ENCODE measurements at places on chromosomes 6 and 20.

DNA sequence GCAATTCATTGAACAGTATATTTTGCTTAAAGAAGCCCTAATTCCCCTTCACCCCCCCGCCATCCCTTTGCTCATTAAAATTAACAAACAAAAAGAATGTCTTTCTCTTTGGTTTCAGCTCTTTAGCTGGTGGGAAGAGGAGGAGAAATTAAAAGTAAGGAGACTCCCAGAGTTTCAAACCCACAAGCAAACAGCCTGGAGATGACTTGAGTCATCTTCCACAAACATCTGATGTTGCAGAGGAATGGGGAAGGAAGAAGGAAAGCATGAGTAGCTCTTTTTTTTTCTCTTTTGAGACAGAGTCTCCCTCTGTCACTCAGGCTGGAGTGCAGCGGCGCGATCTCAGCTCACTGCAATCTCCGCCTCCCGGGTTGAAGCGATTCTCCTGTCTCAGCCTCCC lies 189.6 kb downstream of the ADAT2 start:
- DNase-seq: no peak

DNA sequence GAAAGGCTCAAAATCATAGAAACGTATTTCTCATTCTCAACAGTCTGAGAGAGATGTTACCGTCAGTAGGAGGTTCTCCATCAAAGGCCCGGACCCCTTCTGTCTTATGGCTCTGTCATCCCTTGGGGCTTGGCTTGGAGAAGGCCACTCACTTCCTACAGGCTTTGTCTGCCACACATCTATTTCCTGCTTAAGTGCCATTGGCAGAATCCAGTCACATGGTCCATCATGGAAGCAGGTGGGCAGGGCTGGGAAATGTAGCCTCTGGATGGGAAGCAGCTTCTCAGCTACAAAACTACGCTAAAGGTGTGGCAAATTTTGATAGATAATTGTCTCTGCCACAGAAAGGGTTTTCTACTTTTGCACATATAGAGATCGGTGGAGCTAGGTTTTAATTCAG lies 12.6 kb upstream of the ZFP64 start:
- no peak for DNase-seq

DNA sequence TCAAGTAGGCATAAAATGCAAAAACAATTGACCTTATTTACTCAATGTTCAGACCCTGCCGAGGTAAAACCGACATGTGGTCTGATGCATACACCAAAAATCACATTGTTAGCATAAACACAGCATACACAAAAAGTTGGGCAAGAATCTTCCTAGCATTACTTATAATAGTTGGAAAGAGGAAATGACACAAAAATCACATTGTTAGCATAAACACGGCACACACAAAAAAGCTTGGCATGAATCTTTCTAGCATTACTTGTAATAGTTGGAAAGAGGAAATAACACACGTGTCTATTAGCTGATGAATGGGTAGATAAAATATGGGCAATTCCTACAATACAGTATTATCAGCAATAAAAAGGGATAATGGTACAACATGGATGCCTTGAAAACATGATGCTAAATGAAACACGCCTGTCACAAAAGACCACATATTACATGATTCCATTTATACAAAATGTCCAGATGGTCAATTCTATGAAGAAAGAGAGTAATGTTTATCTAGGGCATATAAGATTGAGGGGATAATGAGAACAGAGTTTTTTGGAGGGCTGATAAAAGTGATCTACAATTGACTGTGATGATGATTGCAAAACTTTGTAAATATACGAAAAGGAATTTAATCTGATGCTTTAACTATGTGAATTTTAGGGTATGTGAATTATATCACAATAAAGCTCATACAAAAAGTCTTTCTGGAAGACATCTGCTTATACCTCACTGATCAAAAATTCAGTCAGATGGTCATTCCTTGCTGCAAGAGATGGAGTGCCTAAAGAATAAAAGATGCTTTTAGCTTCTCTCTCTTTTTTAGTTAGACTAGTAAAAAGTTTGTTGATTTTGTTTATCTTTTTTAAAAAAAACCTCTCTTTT lies 1019.5 kb upstream of the CITED2 start:
- DNase-seq: peak; percentile 71

- DNase-seq: no peak
Observed at GRCh38 chr6:25578538-25578937, 73.5 kb upstream of the SCGN start.

GRCh38 chr6:113347436-113347835 lies 509.7 kb upstream of the MARCKS start:
- DNase-seq: no peak

DNA sequence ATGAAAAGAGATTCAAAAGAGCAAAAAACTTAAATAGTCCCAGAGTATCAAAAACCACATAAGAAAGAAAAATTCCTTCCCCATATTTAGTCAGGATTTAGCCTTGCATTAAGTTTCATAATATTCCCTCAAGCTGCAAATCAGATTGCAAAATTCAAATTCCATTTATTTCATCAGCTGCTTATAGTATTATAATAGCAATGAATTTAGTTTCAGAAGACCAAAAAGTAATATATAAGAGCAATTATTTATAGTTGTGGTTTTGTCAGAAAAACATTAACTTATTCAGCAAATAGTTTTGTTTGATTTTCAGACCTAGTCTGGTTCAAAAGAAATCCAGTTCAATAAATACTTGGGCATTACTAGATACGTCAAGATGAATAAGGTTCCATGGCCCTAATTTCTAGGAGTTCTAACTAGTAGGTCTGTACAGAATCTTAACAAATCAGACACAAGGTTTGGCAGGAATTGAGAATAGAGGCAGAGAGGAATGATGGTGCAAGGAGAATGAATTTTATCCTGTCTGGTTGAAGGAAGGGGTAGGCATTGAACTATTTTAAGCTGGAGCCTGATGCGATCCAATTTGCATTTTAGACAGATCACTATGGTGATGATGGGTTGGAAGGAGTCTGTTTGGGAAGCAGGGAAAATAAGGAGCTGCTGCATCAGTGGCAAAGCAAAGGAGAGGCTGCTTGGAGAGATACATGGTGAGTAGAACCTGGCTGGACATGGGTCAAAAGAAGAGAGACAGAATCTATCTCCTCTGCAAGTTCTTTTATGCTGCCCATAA lies 163.9 kb upstream of the STXBP5 start:
- DNase-seq: no peak

DNA sequence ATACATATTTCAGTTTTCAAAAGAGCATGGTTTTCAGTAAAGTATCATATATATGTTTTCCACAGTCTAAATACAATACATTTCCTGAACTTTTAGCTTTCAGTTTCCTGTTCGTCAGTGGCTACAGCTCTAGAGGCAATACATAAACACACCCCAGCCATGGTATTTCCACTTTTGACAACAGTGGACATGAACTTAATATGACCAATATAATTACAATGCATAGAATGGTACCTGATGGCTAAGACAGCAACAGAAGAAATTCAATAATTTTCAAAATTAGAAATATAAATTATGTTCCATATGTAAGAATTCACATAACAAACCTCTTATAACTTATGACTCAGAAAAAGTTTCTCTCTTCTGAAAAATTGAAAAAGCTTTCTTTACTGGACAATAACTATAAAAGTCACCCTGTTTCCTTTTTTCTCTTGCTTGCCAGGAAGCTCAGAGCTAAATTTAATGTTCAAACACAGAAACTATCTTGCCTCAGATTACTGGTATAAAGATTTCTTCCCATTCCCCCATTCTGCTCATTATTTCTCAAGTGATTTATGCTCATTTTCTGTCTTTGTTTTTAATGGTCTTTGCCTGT lies 19.2 kb downstream of the FKBP5 start:
- peak; percentile 89 for DNase-seq

DNA sequence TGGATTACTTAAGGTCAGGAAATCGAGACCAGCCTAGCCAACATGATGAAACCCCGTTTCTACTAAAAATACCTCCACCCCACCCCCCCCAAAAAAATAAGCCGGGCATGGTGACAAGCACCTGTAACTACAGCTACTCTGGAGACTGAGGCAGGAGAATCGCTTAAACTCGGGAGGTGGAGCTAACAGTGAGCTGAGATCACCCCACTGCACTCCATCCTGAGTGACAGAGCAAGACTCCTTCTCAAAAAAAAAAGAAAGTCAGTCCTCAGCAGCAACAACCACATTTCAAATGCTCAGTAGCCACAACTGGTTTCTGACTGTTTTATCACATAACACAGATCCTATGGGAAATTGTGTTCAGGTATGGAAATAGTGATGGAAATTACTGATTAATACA lies 135.3 kb downstream of the HFE start:
- DNase-seq: no peak

- no peak for DNase-seq
Observed at GRCh38 chr6:29439006-29439405, at the start of gene OR10C1. OR10C1 (plus strand) TSS chr6:29439306; CDS start chr6:29440016, 710 bp downstream.

DNA sequence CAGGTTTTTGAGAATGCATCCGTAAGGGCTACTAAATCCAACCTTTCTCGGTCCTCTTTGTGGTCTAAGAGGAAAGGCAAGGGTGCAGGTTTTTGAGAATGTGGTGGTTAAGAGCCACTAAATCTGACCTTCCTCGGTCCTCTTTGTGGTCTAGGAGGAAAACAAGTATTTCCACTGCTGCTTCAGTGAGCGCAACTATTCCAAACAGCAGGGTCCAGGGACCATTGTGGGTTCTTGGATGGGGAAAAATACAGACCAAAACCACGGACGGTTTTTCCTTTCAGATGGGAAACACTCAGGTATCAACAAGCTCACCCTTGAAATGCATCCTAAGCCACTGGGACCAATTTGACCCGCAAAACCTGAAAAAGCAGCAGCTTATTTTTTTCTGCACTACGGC lies 21.9 kb downstream of the BTBD9 start:
- no peak for DNase-seq

DNA sequence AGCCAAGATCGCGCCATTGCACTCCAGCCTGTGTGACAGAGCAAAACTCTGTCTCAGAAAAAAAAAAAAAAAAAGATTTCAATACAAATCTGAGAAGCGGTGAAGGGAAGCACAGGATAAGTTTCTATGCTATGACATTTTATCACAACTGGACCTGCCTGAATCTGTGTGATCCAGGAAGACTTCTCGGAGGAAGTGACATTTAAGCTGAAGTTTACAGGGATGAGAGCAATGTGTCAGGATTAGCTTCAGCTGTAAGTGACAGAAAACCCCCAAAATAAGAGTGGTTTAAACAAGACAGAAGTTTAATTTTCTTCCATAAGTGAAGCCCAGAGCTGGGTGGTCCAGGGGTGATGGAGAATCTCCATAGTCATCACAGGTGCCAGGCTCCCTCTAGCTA lies 33.4 kb upstream of the MRPS18A start:
- DNase-seq: no peak

- DNase-seq: no peak
Observed at GRCh38 chr20:36483919-36484808, 57.2 kb upstream of the MYL9 start.

DNA sequence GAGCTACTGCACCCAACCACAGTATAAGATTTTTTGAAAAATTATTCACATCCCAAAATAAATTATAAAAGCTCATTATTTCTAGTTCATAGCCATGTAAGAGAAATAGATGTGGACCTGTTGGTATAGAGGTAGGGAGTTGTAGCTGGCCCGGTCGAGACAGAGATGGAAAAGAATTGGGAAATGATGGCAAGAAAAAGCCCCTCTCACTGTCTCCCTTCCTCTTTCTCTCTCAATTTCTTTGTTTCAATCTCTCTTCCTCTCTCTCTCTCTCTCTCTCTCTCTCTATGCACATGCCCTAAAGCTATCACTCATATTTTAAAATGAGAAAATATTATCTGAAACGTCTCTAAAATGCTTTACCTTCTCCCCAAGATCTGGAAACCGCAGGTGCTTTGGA lies 80.7 kb upstream of the CD83 start:
- DNase-seq: peak; percentile 35

DNA sequence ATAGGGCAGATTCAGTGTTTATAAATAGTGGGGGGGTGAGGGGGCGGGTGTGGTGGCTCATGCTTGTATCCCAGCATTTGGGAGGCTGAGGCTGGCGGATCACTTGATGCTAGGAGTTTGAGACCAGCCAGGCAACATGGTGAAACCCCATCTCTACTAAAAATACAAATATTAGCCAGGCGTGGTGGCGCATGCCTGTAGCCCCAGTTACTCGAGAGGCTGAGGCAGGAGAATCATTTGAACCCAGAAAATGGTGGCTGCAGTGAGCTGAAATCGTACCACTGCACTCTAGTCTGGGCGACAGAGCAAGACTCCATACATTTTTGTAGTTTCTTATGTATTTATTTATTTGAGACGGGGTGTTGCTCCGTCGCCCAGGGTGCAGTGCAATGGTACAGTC lies 109.0 kb upstream of the ZNF217 start:
- DNase-seq: no peak

DNA sequence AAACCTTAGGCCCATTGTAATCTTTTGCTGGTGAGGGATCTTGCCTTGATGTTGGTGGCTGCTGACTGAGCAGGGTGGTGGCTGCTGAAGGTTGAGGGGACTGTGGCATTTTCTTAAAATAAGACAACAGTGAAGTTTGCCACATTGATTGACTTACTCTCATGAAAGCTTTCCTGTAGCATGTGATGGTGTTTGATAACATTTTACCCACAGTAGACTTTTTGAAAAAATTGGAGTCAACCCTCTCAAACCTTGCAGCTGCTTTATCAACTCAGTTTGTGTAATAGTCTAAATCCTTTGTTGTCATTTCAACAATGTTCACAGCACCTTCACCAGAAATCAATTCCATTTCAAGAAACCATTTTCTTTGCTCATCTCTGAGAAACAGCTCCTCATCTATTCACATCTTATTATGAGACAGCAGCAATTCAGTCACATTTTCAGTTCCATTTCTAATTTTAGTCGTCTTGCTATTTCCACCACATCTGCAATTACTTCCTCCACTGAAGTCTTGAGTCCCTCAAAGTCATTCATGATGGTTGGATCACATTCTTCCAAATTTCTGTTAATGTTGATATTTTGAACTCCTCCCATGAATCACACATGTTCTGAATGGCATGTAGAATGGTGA lies 37.2 kb downstream of the CST9L start:
- no peak for DNase-seq

DNA sequence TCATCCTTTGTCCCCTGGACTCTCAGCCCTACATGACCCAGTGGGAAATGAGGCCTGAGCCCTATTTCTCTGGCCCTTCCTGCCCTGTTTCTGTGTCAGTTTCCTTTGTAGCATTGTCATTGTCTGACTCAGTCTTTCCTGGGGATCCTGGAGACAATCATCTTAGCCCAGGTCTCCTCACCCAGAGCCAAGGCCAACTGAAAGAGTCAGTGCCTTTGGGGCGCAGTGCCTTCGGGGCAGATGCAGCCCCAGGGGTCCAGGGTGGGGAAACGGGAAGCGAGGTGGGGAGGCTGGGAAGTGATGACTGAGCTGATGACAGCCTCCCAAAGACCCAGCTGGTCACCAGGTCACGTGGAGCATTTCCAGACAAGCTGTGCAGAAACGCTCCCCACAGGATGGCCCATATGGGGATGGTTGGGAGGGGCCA lies 93.3 kb upstream of the SULF2 start:
- DNase-seq: no peak

DNA sequence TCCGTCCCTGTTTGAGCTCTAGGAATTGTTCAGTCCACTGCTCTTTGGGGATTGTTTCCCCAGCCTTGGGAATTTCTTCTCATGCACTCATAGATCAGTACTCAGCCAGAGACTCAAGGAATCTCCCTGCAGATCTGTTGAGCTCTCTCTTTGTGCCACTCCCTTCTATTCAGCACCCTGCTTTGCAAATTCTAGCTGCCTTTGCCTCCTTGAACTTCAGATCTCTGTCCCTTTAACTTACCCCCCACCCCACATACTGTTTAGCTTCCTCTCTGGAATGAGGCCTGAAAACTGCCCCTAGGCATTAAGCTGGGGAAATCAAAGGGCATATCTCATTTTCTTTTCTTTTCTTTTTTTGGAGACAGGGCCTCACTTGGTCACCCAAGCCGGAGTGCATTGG lies 30.5 kb downstream of the QRSL1 start:
- DNase-seq: no peak

- peak; percentile 77 for DNase-seq
Observed at GRCh38 chr20:20393207-20394120, 25.6 kb downstream of the INSM1 start.
